ENCODE measurements at places on chromosomes 1 and 21.

DNA sequence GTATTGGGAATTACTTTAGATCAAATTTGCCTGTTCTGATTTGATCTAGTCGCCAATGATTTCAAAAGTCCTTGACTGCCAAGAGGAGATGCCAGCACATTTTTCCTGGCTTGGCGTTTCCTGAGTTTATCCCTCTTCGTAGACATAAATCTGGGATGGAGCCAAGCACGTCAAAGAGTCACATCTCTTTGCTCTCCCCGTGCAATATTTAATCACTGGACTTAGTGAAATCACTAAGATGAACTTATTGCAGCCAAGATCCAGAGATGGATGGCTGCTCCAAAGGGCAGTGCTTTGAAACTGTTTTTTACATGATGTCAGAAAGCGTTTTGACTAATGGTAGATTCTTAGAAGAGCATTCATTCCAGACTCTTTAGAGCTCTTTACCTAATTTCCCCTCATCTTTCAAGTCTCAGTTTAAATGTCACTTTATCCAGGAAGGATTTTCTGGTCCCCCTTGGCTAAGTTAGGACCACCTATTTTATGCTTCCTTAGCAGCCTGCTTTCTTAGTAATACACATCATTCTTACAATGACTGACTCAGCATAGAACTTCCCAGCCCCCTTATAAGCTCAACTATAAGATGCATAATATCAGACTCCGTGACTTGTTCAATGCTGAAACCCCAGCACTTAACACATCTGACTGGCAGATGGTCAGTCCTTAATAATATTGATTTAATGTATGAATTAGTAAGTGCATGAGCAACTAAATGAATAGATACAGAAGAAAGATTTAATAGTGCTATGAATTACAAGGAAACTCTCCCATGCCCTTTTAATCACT, 94.4 kb upstream of the GREM2 start:
- DNase-seq = no peak

GRCh38 chr21:45164838-45165237, 90.5 kb downstream of the ADARB1 start:
- DNase-seq = no peak

GRCh38 chr21:38494703-38495102, 3.6 kb downstream of the ERG start:
- DNase-seq = no peak

- DNase-seq = no peak
Measured at GRCh38 chr21:42424914-42425541, 21.3 kb downstream of the UBASH3A start.

GRCh38 chr1:101683561-101683960, 313.2 kb downstream of the OLFM3 start:
- DNase-seq = no peak
